PC-9 (cell line): ENCODE measurements at places on chromosomes 2 and 18. TPM values are rescaled to one million over a fixed set of nuclear protein-coding genes. Genes with fewer than 3 reads are reported as not detected.

The IL1R1 gene
- 5.0 and 6.5 TPM in 2 replicates for total RNA-seq

The SNORC gene
- total RNA-seq: 10.4 and 20.0 TPM in 2 replicates

The TBR1 gene
- total RNA-seq: not detected in 2 replicates

The NOSTRIN gene
- total RNA-seq: 0.48 and 0.68 TPM in 2 replicates

The SLC19A3 gene
- 4.3 and 4.5 TPM in 2 replicates for total RNA-seq

The AFG3L2 gene
- 69.4 and 71.1 TPM in 2 replicates for total RNA-seq

The GNLY gene
- total RNA-seq: not detected in 2 replicates

The MDH1B gene
- total RNA-seq: 2.7 and 4.1 TPM in 2 replicates

The SERPINB12 gene
- not detected in 2 replicates for total RNA-seq

The NYAP2 gene
- total RNA-seq: 0.30 and 0.65 TPM in 2 replicates

The PLGLB1 gene
- total RNA-seq: 2.7 and 5.7 TPM in 2 replicates

The TWIST2 gene
- 4.1 and 5.0 TPM in 2 replicates for total RNA-seq

The PCARE gene
- total RNA-seq: not detected in 2 replicates

The REG3A gene
- not detected in 2 replicates for total RNA-seq

The FLACC1 gene
- 0.75 and 0.87 TPM in 2 replicates for total RNA-seq

The C2orf66 gene
- total RNA-seq: 0.22 TPM in 1 of 2 replicates, not detected in the other

The ANKRD62 gene
- total RNA-seq: 0.20 TPM in 1 of 2 replicates, not detected in the other

The DNAJC5G gene
- total RNA-seq: not detected in 2 replicates

The NFE2L2 gene
- 117 and 138 TPM in 2 replicates for total RNA-seq

The CFC1 gene
- not detected in 2 replicates for total RNA-seq
